ENCODE measurements at places on chromosomes 7 and 10. TPM values are rescaled to one million over a fixed set of nuclear protein-coding genes. Genes with fewer than 3 reads are reported as not detected.

The BICC1 gene
- not detected for total RNA-seq

The TMEM196 gene
- total RNA-seq = not detected

The VWC2 gene
- total RNA-seq = not detected

The GRM3 gene
- total RNA-seq = not detected

The PON2 gene
- 1.6 TPM for total RNA-seq

The CCDC136 gene
- total RNA-seq = 4.3 TPM

Measured in activated naive CD4-positive, alpha-beta T cell treated with anti-CD3 and anti-CD28 coated beads, Interleukin-2, amount 10 ng/mL, durations not matched to agents 5 hours and 36 hours (primary cell).